ENCODE measurements at places on chromosomes 5 and 9.

DNA sequence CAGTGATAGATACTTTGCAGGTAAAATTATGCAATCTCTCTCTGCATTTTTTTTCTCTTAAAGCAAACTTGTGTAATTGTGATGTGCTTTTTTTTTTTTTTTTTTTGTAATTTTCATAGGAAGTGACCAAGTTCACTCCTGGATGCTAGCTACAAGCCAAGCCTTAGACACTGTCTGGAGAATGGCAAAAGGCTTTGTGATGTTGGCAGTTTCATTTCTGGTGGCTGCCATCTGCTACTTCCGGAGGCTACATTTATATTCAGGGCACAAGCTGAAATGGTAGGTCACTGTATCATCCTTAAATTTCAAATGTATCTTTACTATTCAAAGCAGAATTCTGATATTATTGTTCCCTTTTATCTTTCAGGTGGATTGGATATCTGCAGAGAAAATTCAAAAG lies 19.3 kb downstream of the OTULINL start:
- DNase-seq: no peak

GRCh38 chr5:119284031-119284430 lies 71.8 kb upstream of the TNFAIP8 start:
- no peak for DNase-seq

DNA sequence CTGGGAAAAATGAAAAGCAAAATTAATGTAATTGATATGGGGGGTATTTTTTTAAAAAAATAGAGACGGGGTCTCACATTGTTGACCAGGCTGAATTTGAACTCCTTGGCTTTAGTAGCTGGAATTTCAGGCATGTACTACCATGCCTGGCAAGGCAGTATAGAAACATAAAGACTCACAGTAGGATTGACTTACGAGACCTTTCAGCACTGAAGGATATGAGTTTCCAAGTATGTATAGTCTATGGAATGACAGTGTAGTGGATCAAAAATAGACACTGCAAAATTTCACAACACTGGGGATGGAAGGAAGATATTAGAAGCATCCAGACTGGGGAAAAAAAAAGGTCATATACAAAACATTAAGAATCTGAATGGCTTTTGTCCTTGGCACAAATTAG lies 6.8 kb downstream of the DCP2 start:
- no peak for DNase-seq

DNA sequence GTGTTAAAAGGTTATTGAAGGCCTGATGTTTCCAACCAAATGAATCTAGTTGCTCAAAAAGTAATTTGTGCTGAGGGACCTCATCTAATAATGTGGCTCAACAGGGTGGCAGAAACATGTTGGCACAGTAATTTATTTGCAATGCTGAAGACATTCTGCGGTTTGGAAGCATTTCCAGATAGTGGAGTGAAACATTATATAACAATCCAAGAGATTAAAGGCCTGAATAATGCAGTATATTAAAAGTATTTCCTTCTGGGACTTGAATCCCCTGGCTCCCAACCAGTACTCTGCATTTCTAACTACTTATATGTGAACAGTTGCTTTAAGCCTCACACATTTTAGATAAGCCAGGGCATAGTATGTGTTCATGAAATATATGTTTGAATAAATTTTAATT lies 25.9 kb upstream of the ALDH1A1 start:
- no peak for DNase-seq

DNA sequence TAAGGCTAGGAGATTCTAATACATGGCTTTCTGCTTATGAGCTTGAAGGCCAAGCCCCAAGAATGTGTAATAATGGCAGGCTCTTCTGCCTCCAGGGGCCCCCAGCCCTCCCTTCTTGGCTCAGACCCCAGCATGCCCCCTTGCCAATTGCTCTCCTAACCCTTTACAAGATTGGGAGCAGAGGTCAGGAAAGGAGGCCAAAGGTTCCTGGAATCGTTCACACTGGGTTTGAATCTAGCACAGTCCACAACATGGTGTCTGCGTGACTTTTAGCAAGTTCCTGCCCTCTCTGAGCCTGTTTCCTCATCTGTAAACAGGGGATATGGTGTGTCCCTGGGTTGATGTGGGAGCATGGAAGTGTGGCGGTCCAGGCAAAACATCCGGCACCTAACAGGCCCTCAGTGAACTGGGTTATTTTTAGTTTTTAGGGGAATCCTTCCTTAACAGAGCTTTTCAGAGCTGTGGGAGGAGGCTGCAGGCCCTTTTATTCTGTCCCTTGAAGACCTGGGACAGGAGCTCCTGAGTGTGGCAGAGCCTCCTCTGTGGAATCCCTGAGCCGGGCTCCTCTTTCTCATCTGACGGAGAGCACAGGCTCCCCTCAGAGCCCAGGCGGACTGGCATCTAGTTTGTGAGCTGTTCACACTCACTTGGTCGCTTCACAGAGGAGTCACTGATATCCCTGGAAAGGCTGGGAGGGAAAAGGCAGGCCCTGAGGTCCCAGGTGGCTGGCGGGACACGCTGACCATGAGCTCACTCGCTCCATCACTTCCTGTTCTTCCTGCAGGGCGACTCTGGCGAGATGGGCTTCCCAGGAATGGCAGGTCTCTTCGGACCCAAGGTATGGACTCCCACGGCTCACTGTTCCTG lies 23.4 kb upstream of the ORM1 start:
- no peak for DNase-seq

GRCh38 chr5:81252904-81253303 lies 19.8 kb downstream of the CKMT2 start:
- DNase-seq: no peak

GRCh38 chr9:91144769-91145168 lies 216.9 kb downstream of the AUH start:
- no peak for DNase-seq

DNA sequence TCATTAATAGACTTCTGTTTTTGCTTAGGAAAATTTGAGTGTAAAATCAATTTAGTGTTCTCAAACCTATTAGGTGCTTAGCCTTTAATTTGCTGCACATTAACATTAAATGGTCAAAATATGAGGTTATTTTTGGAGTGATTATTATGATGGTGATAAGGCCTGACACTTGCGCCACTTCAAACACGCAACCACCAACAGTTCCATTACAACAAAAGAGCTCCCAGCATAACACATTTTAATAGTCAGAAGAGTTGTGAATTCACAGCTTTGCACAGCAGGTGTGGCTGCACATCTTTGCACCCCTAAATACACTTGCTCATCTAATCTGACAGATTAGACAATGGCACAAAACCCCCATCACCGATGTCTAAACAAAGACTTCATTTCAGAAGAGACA lies 940.7 kb downstream of the NR2F1-AS1 start:
- DNase-seq: no peak

- no peak for DNase-seq
These were observed 628.0 kb upstream of the ADAMTS16 start for GRCh38 chr5:4511996-4512656.

GRCh38 chr5:14706615-14707021 lies 42.1 kb downstream of the OTULIN start:
- no peak for DNase-seq

DNA sequence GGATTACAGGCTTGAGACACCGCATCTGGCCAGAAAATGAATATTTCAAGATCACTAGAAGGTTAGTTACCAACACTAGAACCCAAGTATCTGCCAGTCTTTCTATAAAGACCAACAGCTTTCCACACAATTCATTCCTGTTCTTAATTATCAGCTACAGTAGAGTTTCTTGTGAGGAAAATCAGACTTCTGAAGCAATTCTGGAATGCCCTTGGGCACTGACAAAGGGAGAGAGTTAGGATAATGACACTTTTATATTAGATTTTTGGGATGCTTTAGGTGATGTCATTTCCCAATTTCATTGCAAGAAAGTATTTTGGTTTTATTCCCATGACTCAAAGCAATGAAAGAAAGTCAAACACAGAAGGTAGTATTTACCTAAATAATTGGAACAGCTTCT lies 497.0 kb upstream of the TUSC1 start:
- no peak for DNase-seq

- no peak for DNase-seq
These were observed 199.4 kb downstream of the ESM1 start for GRCh38 chr5:54785729-54786591.

GRCh38 chr9:117138231-117138630 lies 276.6 kb downstream of the ASTN2 start:
- no peak for DNase-seq

- DNase-seq: no peak
These were observed 59.1 kb downstream of the BOD1 start for GRCh38 chr5:173557123-173557903.

GRCh38 chr5:171250738-171251137 lies 58.3 kb upstream of the TLX3 start:
- DNase-seq: no peak

DNA sequence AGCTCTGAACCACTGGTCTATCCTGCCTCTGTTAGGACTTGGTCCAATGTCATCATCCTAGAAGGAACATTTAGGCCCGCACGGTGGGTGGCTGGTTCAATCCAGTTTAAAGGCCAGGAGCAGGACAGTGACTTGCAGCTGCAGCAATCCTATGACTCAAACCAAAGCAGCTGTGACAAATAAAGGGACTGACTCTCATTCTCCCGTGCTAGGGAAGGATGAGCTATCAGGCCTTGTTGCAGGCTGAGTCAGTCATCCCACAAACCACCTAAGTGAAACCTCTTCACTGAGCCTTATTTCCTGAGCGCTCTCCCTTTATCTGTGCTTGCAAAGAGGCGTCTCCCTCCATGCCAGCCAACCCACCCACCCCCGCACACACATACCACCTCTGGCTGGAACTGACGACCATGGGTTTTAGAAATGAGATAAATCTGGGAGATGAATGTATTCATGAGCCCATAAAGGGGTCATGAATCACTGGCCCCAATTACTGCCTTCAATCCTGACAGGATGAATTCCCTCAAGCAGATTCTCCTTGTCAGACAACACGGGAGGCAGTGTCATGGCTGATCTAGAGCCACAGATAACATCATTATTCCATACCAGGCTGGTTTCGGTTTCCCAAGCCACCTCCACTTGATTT lies 93.4 kb downstream of the KCNIP1 start:
- no peak for DNase-seq

GRCh38 chr9:115466756-115467155 lies 348.8 kb upstream of the TNC start:
- no peak for DNase-seq

DNA sequence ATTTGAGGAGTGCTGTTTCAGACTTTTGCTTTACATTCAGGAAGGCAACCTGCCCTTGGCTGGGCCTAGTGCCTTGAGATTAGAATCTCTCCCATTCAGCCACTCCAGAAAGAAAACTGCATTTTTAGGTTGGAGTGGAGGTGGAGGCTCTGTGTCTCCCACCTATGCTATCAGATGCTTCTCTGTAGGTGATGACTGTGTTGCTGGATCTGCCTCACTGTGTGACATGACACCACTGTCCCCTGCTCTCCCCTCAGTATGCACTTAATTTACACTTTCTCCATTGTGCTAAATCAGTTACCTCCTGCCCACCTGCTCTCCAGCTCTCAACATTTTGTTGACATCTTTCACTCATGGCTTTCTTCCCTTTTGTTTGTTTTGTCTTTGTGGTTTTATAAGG lies 265.8 kb downstream of the TENT4A start:
- DNase-seq: no peak

GRCh38 chr9:9142001-9142400 lies 1342.4 kb upstream of the DMAC1 start:
- no peak for DNase-seq

DNA sequence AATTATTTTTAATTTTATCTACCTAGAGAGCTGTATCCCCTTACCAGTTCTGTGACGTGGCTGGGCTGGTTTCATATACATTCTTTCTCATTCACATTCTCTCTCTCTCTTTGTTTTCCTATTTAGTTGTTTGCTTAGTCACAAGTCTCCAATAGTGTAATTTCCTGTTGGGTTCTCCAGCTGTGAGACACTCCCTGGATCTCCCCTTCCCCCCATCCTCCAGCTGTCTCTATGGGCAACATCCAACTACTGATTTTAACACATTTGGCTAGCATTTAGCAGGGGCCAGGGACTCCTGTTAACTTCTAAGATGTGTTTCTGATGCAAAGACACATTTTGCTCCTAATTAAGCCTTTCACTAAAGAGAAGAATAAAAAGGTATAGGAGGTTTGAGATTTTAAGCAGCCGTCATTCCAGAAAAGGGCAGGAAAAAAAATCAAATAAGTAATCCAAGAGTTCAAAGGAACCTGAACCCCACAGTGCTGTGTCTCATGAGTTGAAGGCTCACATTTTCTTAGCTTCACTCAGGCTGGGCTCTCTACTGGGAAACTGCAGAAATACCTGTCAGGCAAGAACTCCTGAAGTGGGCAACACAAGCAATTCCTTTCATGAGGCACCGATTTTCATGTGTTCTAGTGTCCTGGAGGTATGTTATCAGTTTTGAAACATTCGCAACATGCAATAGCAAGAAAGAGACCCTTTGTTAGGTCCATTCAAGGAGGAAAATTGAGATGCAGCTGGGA lies 198.7 kb upstream of the C9orf72 start:
- no peak for DNase-seq

All from HuH-7.5 (cell line).